ENCODE measurements at places on chromosomes 12 and 14. TPM values are rescaled to one million over a fixed set of nuclear protein-coding genes. Genes with fewer than 3 reads are reported as not detected.
A peak's percentile ranks its signal among the peaks of the same experiment; 100 is the strongest.

DNA sequence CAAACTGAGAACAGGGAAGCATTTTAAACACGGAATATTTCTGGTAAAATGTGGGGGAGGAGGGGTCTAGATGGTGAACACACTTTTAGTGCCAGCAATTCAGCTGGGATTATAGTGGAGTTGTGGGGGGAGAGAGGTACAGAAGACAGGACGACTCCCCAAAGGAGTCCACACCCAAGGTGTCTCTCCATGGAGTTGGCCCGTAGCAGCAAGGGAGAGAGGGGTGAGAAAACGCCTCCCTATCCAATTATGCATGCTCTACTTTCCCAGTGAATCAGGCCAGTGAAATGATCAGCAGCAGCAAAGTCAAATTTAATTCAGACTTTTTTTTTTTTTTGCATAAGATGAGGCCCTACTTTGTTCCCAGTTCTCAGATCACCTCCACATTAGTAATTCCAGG, 38.6 kb downstream of the BTG1 start:
- DNase-seq = peak; percentile 29

DNA sequence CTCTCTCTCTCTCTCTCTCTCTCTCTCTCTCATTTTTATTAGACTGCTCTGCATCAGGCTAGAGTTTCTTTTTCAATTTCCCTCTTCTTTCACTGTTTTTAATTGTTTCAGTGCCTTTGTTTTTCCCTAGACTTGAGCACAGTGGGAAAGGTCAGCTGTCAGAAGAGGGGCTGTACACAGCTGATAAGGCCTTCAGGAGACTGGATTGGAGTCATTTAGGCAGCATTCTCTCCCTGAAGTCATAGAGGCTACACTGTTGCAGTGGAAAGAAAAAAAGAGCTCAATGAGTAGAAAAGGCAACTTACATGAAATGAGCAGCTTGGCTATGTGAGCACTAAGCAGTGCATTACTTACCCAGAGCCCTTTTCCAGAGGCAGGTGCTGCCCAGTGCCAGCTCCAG, 456.9 kb downstream of the NRXN3 start:
- no peak for DNase-seq

The GPX2 gene
- polyA plus RNA-seq = 0.78 TPM

The CBX5 gene
- polyA plus RNA-seq = 175 TPM

GRCh38 chr12:116015525-116015924, 262.0 kb downstream of the MED13L start:
- peak; percentile 54 for DNase-seq

GRCh38 chr12:123335490-123335889, 29.2 kb downstream of the SBNO1 start:
- no peak for DNase-seq

Measured in GM23338 (cell line).